ENCODE measurements at places on chromosomes 3 and 15.

DNA sequence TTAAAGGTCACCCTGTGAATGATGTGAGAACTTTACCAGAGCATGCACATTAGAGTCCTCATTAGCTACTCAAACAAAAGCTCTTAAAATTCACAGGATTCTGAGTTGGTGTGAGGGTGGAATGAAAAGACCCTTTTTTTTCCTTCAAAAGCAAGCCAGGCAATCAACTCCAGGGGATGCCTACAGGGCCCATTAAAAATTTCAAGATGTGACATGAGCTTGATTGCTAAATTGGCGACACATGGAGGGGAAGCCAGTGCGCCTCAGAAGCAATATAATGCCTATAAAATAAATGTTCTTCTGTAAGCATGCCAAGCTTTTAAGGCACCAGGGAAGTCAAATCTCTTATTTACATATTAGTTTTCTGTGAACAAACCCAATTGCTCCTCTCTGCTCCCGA is 328.8 kb upstream of the SUCLG2 start:
- DNase-seq, result no peak

GRCh38 chr3:46454606-46455005 is 10.1 kb downstream of the LTF start:
- no peak for DNase-seq

- DNase-seq, result no peak
These were observed 460.6 kb upstream of the ALCAM start for GRCh38 chr3:104906001-104906639.

GRCh38 chr3:134655706-134656105 is 4.9 kb upstream of the KY start:
- DNase-seq, result no peak

DNA sequence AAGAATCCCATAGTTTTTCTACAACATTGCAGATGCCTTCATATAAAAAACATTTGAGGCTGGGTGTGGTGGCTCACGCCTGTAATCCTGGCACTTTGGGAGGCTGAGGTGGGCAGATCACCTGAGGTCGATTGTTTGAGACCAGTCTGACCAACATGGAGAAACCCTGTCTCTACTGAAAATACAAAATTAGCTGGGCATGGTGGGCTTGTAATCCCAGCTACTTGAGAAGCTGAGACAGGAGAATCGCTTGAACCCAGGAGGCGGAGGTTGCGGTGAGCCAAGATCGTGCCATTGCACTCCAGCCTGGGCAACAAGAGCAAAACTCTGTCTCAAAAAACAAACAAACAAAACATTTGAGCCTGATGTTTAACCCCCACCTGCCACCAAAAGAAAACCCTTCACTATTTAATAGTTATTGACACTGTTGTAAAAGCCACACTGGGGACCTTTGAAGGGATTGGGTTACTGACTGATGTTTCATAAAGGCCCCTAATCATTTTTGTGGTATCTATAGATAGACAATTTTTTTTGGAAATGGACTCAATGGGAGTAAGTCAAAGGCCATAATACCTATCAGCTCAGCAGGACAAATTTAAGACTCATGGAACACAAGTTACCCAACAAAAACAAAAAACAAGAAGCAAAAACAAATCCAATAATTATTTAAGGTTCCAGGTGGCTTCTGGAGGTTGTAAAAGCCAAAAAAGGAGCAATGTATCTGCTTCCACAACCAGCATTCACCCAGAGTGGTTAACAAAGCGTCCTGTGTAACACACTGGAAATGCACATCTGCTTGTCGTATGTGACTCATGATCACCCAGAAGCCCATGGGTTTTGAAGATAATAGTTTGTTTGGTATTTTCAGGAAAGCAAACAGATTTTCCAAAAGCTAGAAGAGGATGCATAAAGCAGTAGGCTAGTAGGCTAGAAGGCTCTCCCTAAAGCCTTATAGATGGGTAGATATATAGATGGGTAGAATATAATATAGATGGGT is 41.2 kb downstream of the CDCP1 start:
- DNase-seq, result no peak

DNA sequence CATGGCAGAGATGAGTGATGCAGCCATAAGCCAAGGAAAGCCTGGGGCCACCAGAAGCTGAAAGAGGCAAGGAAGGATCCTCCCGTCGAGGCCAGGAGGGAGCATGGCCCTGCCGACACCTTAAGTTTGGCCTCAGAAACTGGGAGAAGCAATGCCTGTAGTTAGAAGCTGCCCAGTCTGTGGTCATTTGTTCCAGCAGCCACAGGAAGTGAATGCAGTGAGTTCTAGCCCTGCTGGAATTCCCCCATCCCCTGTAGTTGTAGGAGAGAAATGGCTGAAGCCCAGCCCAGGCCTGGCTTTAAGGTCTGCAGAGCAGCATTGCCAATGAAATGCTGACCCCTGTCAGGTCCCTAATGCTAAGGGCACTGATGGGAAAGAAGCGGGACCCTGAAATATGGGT is 12.2 kb upstream of the CHSY1 start:
- no peak for DNase-seq

- DNase-seq, result no peak
These were observed 165.2 kb downstream of the ZPLD1 start for GRCh38 chr3:102599819-102600576.

DNA sequence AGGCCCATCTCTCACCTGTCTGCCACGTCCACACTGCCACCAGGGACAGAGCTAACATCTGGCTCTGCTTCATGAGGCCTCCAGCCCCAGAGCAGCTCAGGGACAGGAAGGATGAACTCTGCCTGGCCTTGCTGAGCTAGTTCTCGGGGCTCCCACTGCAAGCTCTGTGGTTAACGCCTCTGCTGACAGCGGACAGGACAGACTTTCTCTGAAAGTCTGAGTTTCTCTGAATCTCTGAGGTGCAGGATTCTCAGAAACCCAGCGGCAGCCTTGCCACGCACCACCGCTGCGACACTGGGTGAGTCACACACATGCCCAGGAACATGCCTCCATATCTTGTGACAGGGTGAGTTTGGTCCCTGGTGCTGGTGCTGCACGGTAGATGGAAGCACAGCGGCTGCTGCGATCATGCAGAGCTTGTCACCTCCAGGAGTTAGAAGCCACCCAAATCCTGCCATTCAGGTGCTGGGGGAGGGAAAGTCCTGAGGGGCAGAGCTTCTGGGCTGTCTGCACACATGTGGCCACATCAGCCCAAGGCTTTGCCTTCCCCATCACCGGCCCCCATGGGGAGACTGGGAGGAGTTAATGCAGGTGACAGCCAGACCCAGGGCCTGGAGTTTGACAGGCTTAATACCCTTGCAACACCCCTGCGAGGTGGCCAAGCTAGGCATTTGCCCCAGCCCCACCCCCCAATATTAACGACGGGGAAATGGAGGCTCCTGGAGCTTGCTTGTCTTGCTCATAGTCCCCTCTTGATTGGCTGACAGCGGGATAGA is 267.0 kb downstream of the PLCL2 start:
- no peak for DNase-seq

- no peak for DNase-seq
These were observed 33.3 kb downstream of the DET1 start for GRCh38 chr15:88513195-88513594.

- no peak for DNase-seq
These were observed 100.6 kb downstream of the SLMAP start for GRCh38 chr3:57856675-57857074.

- no peak for DNase-seq
These were observed 75.1 kb downstream of the ARRDC4 start for GRCh38 chr15:98035577-98036010.

DNA sequence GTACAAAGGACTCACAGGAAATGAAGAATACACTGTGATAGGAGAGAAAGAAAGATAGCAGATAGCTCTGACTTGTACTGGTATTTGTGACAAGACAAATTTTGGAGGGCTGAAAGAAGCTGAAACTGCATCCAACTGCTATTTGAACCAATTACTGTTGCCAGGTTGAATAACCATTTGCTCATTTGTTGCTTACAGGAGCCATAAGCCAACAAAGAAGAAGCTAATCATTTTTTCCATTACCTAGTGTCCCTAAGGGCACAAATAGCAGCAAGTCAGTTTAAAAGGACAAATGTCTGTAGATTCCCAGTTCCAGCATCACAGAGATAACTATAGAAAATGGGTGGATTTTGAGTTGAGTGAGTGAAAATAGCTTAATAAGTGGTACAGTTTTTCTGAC is 376.9 kb upstream of the ARPP21 start:
- DNase-seq, result no peak

GRCh38 chr15:74780523-74781430 is 1.1 kb upstream of the CSK start:
- no peak for DNase-seq

- DNase-seq, result no peak
These were observed 52.7 kb upstream of the POU1F1 start for GRCh38 chr3:87329065-87329464.

GRCh38 chr3:161560008-161560637 is 63.5 kb downstream of the OTOL1 start:
- DNase-seq, result peak; percentile 7

- DNase-seq, result no peak
These were observed 82.5 kb downstream of the XXYLT1 start for GRCh38 chr3:195188426-195188927.

DNA sequence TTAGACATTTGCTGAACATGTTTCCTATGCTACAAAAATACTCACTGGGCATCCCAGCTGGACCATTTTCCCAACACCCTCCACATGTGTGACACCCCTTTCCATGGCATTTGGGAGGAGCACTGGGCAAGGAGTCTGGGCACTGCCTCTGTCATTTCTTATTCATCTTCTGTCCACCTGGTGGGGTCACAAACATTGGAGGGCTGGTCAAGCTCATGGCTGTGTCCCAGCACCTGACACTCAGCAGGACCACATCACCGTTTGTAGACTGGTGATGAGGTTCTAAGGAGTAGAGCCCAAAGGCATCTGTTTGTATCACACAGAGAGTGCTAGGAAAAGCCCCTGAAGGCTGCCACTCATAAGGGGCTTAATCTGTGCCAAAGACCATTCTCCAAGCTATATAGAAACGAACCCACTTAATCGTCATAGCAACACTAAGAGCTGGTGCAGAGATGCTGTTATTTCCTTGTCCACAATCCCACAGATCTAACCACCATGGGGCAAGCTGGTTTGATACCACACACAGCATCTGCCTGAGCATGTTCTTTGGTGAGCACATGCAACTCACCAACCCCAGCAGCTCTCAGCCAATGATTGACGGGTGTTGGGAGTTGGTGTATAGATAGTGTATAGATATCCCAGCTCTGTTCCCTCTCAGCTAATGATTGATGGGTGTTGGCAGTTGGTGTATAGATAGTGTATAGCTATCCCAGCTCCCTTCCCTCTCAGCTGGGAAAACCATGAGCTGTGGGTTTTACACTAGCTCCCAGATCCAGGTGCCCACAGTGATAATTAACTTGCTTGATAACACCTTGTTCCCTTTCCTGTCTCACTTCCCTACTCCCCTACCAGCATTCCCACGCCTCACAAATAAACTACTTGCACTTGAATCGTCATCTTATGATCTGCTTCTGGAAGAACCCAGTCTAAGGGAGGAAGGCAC is 42.7 kb upstream of the ATP2B2 start:
- no peak for DNase-seq

DNA sequence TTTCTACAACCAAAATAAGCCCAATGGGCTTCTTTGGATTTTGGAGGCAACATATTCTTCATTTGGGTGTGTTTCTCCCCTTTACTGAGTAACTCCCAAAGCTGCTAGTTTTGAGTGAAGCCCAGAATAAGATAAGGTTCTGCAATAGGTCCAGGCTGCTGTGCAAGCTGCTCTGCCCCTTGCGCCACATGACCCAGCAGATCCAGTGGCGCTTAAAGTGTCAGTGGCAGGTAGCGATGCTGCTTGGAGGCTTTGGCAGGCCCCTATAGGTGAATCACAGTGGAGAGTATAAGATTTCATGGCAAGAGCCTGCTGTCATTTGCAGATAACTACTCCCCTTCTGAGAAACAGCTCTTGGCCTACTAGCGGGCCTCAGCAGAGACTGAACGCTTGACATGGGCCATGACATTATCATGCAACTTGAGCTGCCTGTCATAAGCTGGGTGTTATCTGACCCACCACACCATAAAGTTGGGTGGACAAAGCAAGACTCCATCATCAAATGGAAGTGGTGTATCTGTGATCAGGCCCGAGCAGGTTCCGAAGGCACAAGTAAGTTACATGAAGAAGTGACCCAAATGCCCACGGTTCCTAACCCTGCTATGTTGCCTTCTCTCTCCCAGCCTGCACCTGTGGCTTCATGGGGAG is 88.4 kb upstream of the OXTR start:
- DNase-seq, result no peak

DNA sequence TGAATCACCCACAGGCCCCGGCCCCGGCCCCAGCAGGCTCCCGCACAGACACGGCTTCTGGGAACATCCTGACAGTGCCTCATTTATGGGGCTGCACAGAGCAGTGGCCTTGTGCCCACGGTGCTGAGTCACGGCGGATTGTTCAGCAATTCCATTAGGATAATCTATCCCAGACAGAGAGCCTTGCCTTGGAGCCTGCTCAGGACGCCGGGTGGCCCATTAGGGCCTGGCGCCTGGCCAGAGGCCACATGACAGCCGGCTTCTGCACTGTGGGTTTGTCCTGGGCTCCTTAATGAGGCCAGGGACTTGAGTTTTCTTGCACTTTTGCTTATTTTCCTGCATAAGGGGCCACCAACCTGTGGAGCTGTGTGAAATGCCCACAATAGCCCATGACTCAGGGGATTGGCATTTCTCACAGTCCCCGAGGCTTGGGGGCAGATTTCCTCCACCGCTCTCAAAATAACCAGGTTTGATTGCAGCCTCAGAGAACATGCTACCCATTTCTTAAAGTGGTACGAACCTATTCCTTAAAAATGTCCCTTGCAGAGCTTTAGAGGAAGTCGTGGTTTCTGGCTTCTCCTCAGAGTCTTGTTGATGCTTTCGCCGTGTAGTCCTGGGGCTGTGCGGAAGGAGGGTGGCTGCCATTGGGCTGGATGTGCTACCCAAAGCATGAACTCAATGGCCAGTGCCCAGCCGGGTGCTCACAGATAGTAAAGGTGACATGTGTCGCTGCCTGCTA is 19.0 kb downstream of the SYNM start:
- peak; percentile 93 for DNase-seq

DNA sequence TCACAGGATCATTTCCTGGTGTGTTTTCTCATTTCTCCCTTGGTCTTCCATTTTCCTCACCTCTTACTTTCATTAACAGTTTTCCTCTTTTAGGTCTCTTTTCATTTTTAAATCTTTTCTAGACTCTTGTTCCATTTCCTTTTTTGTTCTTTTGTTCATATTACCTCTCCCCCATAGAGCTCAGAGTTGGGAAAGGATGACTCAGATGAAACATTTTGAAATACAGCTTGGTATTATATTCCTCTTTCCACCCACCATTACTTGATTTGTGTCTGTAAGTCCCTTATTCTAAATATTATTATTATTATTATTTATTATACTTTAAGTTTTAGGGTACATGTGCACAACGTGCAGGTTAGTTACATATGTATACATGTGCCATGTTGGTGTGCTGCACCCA is 153.1 kb downstream of the VGLL3 start:
- no peak for DNase-seq

GRCh38 chr3:88000853-88001252 is 58.0 kb downstream of the CGGBP1 start:
- no peak for DNase-seq

- no peak for DNase-seq
These were observed 259.6 kb downstream of the XXYLT1 start for GRCh38 chr3:195011231-195011834.

- no peak for DNase-seq
These were observed 9.0 kb downstream of the ACKR4 start for GRCh38 chr3:132606085-132606484.

- DNase-seq, result no peak
These were observed 164.6 kb upstream of the HES1 start for GRCh38 chr3:193971261-193971751.

Measured in gastrocnemius medialis (tissue), 4 donors.